ENCODE measurements at places on chromosomes 1 and 21.

GRCh38 chr21:35681946-35682345 is 378.4 kb downstream of the SETD4 start:
- no peak for DNase-seq

DNA sequence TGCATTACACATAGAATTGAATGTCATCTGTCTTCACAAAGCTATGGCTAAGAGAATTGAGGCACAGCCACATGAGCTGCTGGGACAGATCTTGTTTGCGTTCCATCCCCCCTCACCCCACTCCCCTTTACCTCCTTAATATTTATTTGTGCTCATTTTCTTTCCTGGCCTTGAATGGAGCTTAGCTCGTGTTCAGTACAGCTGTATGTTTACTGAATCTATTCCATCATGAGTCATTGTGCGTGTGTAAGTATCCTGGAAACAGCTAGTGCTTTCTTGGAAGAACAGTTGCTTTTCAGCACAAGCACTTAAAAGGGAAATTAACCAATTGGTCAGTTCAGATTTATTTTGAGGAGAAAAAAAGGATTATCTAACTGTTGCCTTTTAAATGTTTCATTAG is 14.7 kb downstream of the PROX1 start:
- DNase-seq, result peak; percentile 42

DNA sequence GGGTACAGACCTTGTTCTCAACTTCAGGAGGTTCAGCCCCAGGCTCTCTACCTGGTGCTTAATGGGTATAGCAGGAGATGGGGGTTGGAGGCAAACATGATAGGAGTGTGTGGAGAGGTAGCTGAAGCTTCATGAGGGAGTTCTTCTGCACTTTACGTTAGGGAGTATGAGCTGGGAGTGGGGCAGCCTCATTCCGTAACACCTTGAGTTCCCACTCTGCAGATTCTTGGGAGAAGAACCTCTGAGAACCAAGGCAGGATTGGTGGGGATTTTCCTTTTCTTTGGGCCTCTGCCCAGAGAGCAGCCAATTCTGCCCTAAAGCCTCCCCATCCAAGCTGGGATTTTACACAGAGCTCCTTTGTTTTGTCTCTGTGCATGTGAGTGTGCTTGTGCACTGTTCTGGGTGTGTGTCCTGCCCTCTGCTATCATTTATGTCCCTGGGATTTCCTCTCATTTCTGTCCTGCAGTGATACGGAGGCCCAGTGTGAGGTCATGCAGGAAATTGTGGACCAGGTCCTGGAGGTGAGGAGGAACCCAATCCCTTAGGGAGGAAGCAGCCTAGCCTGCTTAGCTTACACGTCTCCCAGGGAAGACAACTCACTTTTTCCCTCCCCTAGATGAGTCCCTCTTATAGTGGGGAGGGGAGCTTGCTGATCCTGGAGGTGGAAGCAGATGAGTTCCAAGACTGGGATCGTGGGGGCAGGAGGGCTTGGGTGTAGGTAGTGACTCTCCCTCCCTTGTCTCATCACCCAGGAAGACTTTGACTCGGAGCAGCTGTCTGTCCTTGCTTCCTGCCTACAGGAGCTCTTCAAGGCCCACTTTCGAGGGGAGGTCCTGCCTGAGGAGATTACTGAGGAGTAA is 11.6 kb upstream of the SLC27A3 start:
- no peak for DNase-seq

DNA sequence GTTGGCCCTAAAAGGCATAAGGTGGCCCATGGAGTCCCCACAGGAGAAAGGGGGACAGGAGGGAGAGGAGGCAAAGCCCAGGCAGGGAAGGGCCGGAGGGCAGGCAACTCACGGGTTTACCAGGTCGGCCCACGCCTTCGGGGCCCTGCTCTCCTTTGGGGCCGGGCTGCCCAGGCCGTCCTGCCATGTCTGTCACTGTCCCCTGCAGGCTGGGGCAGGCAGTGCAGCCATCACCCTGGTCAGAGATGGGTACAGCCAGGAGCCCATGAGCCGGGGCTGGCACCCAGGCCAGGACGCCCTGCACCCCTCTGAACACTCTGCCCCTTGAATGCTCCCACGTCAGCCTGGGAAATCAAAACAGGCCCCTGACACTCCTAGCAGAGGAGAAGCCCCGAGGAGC is 19.8 kb downstream of the COL16A1 start:
- no peak for DNase-seq

DNA sequence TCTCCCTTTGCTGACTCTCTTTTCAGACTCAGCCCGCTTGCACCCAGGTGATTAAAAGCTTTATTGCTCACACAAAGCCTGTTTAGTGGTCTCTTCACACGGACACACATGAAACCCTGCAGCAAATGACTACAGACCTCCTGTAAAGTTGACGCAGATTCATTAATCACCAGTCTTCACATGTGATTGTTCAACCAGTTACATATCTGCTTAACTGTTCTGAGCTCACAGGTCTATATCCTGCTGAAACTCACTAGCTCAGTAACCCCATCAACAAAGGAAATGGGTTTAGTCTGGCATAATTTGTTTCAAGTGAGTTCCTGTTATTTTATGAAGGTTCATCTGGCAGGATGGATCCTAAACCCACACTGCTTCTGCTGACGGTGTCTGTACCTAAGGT is 68.4 kb upstream of the GJA8 start:
- DNase-seq, result no peak

- peak; percentile 95 for DNase-seq
These were observed 531 bp downstream of the TSPEAR start for GRCh38 chr21:44710756-44711326.
